CD4-positive, alpha-beta T cell (primary cell): ENCODE measurements at places on chromosomes 6 and 20. TPM values are rescaled to one million over a fixed set of nuclear protein-coding genes. Genes with fewer than 3 reads are reported as not detected.

GRCh38 chr6:41236276-41236675 is 8.1 kb downstream of the TREML4 start:
- no peaks in the 10 kb centered on the region for H3K36me3 ChIP-seq
- peaks cover 5% of the 10 kb centered on the region for H3K27me3 ChIP-seq
- DNase-seq = no peak
- no peak overlapping the region for H3K4me3 ChIP-seq
- H3K4me1 ChIP-seq = no peaks in the 10 kb centered on the region

- peak overlapping the region; percentile 44 for H3K4me3 ChIP-seq
- DNase-seq = no peak
- no peaks in the 10 kb centered on the region for H3K27me3 ChIP-seq
- H3K36me3 ChIP-seq = no peaks in the 10 kb centered on the region
Measured at GRCh38 chr6:154249499-154250298, 106.9 kb downstream of the IPCEF1 start.

Gene PDYN
- total RNA-seq = not detected

- no peaks in the 10 kb centered on the region for H3K27me3 ChIP-seq
- DNase-seq = no peak
Measured at GRCh38 chr6:100889351-100889750, 8.2 kb upstream of the ASCC3 start.

DNA sequence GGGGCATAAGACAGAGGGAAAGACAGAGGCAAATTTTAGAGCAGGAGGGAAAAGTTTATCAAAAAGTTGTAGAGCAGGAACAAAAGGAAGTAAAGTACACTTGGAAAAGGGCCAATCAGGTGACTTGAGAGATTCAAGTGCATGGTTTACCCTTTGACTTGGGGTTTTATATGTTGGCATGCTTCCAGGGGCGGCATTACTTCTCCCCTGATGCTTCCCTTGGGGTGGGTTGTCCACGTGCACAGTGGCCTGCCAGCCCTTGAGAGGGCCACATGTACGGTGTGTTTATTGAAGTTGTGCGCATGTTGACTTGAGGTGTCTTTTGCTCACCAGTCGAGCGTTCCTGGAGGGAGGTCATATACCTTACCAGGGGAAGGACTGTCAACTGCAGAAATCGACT is 259.5 kb upstream of the JARID2 start:
- no peak overlapping the region for H3K27ac ChIP-seq
- no peaks in the 10 kb centered on the region for H3K4me1 ChIP-seq
- no peak for DNase-seq
- H3K4me3 ChIP-seq = no peak overlapping the region
- H3K27me3 ChIP-seq = no peaks in the 10 kb centered on the region

DNA sequence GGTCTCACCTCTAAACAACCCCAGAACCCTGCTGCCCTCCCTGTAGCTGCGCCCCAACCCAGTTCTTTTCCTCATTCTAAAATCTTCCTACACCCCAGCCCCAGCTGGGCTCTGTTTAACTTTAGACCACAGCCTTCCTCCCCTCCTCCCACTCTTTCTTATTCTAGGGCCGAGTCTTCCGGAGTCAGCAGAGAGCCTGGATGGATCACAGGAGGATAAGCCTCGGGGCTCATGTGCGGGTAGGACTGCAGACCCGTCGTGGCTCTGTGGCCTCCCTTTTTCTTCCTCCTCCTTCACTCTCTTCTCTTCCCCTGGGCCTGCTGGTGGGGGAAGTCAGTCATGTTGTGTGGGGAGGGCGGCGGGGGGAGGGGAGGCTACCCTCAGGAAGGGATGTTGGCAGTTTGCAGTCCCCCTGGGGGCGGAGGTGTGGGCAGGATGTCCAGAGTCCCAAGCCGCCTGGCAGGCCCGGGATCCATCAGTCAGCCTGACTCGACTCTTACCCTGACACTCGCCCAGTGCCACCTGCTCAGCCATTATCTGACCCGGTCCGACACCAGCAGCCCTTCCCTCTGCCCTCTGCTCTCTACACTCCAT is 8.1 kb downstream of the CAPN11 start:
- no peak for DNase-seq
- no peaks in the 10 kb centered on the region for H3K4me1 ChIP-seq
- no peak overlapping the region for H3K27ac ChIP-seq
- H3K27me3 ChIP-seq = peaks cover 9% of the 10 kb centered on the region
- no peaks in the 10 kb centered on the region for H3K36me3 ChIP-seq

Gene WFDC12
- total RNA-seq = not detected

DNA sequence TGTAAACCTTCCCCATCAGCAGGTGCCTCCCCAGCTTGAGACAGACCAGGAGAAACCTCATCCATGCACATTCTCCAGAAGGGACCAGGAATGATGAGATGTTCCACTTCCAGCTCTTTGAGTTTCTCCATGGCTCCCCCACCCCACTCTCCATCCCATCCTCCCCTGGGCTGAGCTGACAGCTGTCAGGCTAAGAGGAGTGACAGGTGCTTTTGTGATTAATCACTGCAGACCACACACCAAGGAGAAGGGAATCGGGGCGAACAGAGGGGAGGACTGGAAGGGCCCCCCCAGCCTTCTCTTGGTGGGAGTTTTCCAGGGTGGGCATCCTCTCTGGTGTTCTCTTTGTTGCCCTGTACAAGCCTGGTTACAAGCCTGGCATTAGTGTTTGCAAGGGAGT is 56.1 kb upstream of the ZFAND3 start:
- H3K27ac ChIP-seq = no peak overlapping the region
- peaks cover 6% of the 10 kb centered on the region for H3K27me3 ChIP-seq
- H3K4me1 ChIP-seq = no peaks in the 10 kb centered on the region
- H3K4me3 ChIP-seq = no peak overlapping the region
- no peak for DNase-seq

Gene CLVS2
- total RNA-seq = not detected

DNA sequence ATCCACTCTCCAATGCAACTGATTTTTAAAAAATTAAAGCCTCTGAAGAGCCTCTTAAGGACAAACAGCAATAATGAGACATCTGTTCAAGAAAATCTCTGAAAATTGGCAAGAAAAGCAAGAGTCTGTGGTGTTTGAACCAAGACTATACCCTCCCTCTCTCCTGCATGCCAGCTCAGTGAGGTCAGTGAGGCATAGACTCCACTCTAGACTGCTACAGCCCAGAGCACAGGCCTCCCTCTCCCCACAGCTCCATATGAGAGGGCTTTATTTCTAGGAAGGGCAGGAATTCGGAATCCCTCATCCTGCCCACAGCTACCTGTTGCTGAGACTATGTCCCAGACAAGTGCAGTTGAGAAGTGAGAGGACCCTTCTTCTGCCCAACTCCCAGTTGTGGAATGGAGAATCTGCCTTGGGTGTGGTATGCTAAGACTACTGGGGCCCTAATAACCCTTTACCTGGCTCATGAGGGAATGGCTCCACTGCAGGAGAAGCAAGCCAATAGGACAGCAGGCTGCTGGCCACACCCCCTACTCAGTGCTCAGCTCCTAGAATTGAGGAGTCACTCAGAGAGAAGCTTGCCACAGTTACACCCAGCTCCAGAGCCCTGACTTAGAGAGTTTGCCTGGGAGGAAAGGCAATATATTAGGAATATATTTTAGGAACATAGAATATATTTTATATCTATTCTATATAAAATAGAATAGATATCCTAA is 22.7 kb upstream of the HLA-DQA1 start:
- H3K4me1 ChIP-seq = peaks cover 3% of the 10 kb centered on the region
- H3K27me3 ChIP-seq = no peaks in the 10 kb centered on the region
- H3K4me3 ChIP-seq = no peak overlapping the region
- no peak overlapping the region for H3K27ac ChIP-seq
- no peaks in the 10 kb centered on the region for H3K36me3 ChIP-seq
- DNase-seq = no peak

DNA sequence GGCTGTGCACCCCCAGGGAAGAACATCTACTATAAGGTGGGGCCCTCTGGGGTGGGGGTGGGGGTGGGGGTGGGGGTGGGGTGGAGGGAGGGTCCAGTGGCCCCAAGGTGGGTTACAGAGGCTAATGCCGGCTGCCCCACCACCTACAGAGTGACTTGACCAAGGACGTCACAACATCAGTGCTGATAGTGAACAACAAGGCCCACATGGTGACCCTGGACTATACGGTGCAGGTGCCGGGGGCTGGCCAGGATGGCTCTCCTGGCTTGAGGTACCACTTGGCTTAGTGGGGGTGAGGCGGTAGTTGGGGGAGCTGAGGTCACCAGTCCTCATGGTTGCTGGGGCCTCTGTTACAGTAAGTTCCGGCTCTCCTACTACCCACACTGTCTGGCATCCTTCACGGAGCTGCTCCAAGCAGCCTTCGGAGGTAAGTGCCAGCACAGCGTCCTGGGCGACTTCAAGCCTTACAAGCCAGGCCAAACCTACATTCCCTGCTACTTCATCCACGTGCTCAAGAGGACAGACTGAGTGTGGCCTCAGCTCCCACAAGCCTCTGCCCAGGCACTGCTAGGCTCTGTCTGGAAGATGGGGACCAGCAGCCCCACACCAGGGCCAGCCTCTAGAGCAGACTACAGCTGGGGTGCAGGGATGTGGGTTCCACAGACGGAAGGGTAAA is 2.8 kb downstream of the GNMT start:
- no peaks in the 10 kb centered on the region for H3K27me3 ChIP-seq
- no peak overlapping the region for H3K4me3 ChIP-seq
- DNase-seq = no peak
- H3K27ac ChIP-seq = no peak overlapping the region
- H3K36me3 ChIP-seq = peaks cover 35% of the 10 kb centered on the region

- H3K36me3 ChIP-seq = no peaks in the 10 kb centered on the region
- H3K27me3 ChIP-seq = peaks cover 29% of the 10 kb centered on the region
- no peak overlapping the region for H3K27ac ChIP-seq
- no peak for DNase-seq
Measured at GRCh38 chr6:100473182-100473581, 8.5 kb upstream of the SIM1 start.

- no peak for DNase-seq
- no peaks in the 10 kb centered on the region for H3K4me1 ChIP-seq
- no peak overlapping the region for H3K27ac ChIP-seq
- no peaks in the 10 kb centered on the region for H3K36me3 ChIP-seq
Measured at GRCh38 chr6:95365454-95365853, 211.9 kb upstream of the MANEA start.

- no peaks in the 10 kb centered on the region for H3K36me3 ChIP-seq
- DNase-seq = peak; percentile 35
- peaks cover 41% of the 10 kb centered on the region for H3K4me1 ChIP-seq
Measured at GRCh38 chr6:105994118-105994590, 92.0 kb upstream of the PRDM1 start.

Gene CNKSR3
- total RNA-seq = not detected

DNA sequence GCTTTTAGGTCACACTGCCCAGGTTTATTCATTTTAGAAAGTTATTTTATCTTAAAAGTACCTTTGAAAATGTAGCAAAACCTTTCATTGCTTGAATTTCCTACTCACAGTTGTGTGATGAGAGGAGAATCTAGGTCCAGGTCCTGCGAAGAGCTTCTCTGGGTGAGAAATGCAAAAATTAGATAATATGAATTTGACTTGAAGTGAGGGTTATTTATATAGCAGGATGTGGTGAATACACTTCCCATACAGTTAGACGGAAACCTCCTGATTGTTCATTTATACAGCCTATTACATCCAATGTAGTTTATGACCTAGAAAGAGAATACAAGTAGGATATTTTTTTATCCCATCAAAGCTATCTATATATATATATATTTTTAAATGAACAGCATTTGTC is 30.5 kb downstream of the CDKAL1 start:
- H3K27me3 ChIP-seq = no peaks in the 10 kb centered on the region
- DNase-seq = no peak
- no peak overlapping the region for H3K4me3 ChIP-seq
- no peaks in the 10 kb centered on the region for H3K4me1 ChIP-seq

- no peak overlapping the region for H3K4me3 ChIP-seq
- H3K4me1 ChIP-seq = no peaks in the 10 kb centered on the region
- no peak for DNase-seq
- H3K27ac ChIP-seq = no peak overlapping the region
Measured at GRCh38 chr20:10597637-10598036, 76.2 kb downstream of the JAG1 start.

Gene PRDM13
- not detected for total RNA-seq

GRCh38 chr6:113995634-113996033 is 24.7 kb upstream of the HDAC2 start:
- no peak overlapping the region for H3K4me3 ChIP-seq
- H3K27ac ChIP-seq = no peak overlapping the region
- no peaks in the 10 kb centered on the region for H3K27me3 ChIP-seq
- no peak for DNase-seq
- H3K36me3 ChIP-seq = no peaks in the 10 kb centered on the region
- no peaks in the 10 kb centered on the region for H3K4me1 ChIP-seq

DNA sequence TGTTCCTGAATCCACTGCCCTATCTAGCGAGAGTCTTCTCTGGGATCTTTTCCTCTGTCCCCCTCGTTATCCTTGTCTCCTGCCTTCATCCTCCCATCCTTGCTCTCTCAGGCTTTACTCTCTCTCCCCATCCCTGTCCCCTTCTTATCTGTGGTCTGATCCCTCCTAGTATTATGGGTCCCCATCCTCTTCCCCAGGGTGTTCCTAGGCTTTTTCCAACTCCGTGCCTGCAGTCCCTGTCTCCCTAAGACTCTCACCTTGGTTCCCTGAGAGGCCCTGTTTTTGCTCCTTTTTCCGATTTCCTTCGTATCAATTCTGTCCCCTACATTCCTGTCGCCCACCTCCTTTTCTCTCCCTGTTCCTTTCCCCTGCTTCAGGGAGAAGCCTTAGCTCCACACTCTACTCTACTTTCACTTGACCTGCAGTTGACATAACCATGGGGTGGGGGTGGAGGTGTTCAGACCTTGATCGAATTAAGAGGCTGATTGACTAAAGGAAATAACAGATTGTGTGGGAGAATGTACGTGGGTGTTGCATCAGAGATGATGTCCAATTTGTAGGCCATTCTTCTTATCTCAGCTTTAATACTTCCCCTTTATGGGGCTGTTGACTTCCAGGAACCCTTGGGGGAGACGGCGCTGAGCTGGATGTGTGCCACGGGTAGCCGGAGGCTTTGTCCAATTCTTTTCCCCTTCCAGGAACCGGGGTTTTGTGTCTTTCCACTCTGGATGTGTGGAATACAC is 905 bp downstream of the PPARD start:
- H3K4me3 ChIP-seq = peak overlapping the region; percentile 87
- peak overlapping the region; percentile 70 for H3K27ac ChIP-seq
- no peak for DNase-seq
- H3K36me3 ChIP-seq = peaks cover 14% of the 10 kb centered on the region

DNA sequence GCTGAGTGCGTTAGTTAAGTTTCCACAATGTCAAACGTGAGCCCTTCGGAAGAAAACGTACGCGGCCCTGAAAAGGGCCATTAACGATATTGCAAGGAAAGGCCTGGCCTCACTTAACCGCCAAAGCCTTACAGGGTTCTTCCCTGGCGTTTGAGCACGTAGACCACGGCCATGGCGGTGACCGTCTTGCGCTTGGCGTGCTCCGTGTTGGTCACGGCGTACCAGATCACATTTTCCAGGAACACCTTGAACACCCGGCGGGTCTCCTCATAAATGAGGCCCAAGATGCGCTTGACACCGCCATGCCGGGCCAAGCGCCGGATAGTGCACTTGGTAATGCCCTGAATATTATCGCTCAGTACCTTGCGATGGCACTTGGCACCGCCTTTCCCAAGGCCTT is 118.4 kb upstream of the BTN3A2 start:
- no peak overlapping the region for H3K4me3 ChIP-seq
- no peak for DNase-seq
- peaks cover 19% of the 10 kb centered on the region for H3K4me1 ChIP-seq
- no peaks in the 10 kb centered on the region for H3K27me3 ChIP-seq
- H3K36me3 ChIP-seq = no peaks in the 10 kb centered on the region
